Activated CD4-positive, CD25-positive, alpha-beta regulatory T cell treated with anti-CD3 and anti-CD28 coated beads, Interleukin-2, amount 50 U/mL, for 16 hours (primary cell): ENCODE measurements at places on chromosomes 13 and 19.
A peak's percentile ranks its signal among the peaks of the same experiment; 100 is the strongest.

- no peak for DNase-seq
Observed at GRCh38 chr19:4983346-4984105, 14.6 kb downstream of the KDM4B start.

- DNase-seq: no peak
Observed at GRCh38 chr13:95813139-95813538, 136.2 kb downstream of the DNAJC3 start.

- no peak for DNase-seq
Observed at GRCh38 chr13:41049480-41050440, 11.5 kb upstream of the WBP4 start.

DNA sequence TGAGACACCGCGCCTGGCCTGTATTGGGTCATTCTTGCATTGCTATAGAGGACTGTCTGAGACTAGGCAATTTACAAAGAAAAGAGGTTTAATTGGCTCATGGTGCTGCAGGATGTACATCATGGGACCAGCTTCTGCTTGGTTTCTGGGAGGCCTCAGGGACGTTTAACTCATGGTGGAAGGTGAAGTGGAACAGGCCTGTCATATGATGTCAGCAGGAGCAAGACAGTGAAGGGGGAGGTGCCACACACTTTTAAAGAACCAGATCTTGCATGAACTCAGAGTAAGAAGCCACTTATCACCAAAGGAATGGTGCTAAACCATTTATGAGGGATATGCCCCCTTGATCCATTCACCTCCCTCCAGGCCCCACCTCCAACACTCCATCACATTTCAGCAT lies 18.7 kb downstream of the CARD8 start:
- no peak for DNase-seq

- DNase-seq: no peak
Observed at GRCh38 chr19:12792853-12793289, 1.6 kb downstream of the JUNB start.

- no peak for DNase-seq
Observed at GRCh38 chr13:51562011-51562671, 22.1 kb upstream of the WDFY2 start.

DNA sequence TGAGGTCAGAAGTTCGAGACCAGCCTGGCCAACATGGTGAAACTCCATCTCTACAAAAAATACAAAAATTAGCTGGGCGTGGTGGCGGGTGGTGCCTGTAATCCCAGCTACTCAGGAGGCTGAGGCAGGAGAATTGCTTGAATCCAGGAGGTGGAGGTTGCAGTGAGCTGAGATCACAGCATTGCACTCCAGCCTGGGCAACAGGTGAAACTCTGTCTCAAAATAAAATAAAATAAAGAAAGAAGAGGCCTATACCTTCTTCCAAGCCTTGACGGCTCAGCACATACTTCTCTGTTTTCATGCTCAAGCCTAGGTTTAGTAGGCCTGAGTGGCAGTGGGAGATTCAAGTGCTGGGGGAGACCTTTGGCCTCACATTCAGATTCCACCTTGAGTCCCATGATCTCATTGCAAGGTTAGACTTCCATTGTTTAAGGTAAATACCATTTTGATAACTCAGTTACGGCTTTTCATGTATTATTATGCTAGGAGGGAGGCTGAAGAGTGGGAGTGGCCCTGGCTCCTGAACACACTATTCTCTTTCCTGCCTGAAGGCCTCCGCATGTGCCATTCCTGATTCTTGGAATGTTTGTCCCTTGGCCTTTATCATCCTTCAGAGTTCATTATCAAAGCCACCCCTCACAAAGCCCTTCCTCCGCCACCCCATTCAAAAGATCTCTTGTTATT lies 1.6 kb upstream of the SPINT2 start:
- no peak for DNase-seq

- DNase-seq: no peak
Observed at GRCh38 chr19:6608940-6609339, 18.0 kb upstream of the CD70 start.

DNA sequence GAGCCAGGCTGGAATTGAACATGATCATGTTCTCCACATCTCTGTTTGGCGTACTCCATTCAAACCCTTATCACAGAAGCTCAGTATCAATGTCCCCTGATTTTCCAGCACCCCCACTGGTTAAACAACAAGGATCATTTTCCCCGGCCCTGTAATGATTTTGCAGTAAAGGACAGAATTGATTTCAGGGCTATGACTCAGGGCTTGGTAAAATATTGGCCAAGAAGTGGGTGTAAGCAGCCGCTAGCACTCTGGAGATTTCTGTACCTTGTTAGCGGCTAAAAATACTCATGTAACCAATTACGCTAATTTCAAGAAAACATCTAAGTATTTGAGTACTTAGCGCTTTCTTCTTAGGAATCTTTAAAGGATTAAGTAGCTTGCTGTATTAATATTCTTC lies 69.5 kb upstream of the FNDC3A start:
- DNase-seq: no peak

DNA sequence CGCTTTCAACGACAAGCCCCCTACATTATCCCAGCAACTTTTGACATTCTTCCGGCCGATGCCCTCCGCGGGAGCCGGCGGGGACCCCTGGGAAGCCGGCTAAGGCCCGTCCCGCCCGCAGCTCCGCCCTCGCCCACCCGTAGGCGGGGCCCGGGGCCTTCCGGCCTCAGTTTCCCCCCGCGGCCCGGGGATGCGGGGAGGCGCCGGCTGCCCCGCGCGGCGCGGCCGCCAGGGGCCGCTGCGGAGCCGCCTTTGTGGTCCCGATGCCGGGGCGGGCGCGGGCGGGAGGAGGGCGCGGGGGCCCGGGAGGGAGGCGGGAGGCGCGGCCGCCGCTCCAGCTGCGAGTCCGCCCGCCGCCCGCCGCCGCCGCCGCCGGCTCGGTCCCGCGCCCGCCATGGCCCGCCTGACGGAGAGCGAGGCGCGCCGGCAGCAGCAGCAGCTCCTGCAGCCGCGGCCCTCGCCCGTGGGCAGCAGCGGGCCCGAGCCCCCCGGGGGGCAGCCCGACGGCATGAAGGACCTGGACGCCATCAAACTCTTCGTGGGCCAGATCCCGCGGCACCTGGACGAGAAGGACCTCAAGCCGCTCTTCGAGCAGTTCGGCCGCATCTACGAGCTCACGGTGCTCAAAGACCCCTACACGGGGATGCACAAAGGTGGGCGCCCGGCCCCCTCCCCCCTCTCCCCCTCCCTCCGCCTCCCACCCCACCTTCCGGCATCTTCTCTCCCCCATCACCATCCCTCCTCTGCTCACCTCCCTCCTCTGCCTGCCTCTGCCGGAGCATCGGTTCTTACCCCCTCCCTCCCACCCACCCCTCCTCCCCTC lies at the start of gene CELF5:
Gene CELF5 (plus strand): TSS at position 316 of the 823 bp plus-strand sequence. CDS start 79 bp downstream, at position 395.
- peak; percentile 25 for DNase-seq

- no peak for DNase-seq
Observed at GRCh38 chr19:47660435-47660832, 51.5 kb downstream of the BICRA start.

GRCh38 chr13:110950819-110951570 lies 36.1 kb upstream of the ANKRD10 start:
- no peak for DNase-seq

- no peak for DNase-seq
Observed at GRCh38 chr13:61592489-61592888, 176.8 kb upstream of the PCDH20 start.

DNA sequence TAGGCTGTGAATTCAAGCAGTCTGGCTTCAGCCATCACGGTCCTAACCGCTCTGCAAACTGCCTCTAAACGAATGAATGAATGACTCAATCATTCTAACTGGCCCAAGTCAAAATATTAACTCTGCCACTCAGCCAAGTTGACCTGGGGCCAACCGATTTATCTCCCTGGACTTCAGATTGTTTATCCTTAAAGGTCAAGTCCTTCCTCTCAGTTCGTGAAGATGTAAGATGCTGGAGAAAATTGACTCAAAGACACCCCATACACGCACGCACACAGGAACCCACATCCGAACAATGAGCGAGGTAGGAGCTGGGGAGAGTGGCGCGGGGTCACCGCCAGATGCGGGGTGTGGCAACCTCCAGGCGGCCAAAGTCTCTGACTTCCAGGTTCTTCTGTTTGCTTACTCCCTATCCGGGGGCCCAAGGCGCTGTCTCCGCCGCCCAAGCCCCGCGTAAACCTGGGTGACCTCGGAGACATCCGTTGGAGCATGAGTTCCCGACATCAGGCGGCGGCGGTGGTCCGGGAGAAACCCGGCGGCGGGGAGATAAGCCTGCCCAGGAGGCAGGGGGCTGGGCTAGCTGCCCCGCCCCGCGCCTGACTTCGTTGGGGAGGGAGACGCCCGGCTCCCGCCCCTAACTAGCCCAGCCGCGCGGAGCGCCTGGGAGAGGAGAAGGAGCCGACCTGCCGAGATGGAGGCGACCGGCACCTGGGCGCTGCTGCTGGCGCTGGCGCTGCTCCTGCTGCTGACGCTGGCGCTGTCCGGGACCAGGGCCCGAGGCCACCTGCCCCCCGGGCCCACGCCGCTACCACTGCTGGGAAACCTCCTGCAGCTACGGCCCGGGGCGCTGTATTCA lies at the start of gene CYP2S1:
Gene CYP2S1 (plus strand): TSS at position 646 of the 856 bp plus-strand sequence. CDS start 46 bp downstream, at position 692.
- DNase-seq: no peak

GRCh38 chr19:48991873-48992580 lies 1.1 kb downstream of the GYS1 start:
- DNase-seq: no peak

DNA sequence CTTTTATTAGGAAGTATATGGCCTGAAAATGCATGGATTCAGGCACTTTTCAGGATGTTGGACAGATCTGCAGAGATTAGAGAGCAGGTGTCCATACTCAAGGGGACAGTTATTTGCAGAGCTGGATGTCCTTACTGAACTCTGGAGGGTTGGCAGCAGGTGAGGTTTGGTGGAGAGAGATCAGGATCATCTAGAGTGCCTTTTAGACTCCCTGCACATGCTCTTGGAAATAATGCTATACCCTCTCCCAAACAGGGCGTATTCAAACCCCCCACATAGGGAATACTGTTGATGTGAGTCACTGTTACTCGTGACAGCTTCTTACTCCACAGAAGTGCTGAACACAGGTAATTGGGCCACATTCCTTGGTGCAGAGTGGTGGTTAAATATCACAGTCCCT lies 725.7 kb upstream of the SGCG start:
- DNase-seq: no peak

DNA sequence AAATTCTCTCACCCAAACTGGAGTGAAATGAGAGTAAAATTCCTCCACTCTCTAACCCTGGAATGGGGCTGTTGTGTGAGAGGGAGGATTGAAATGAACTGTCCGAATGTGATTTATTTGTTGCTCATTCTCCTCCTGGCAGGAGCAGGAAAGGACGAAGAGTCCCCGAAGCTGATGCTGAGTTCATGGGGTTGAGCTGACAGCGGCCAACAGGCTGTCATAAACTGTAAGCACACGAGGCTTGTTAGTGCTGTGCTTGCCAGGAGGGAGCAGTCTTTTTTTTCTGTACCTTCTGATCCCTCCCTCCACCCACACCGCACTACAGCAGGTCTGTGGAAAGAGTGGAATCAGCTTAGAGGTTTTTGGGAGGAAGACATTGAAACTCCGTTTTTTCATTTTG lies 33.1 kb upstream of the ZNF331 start:
- DNase-seq: no peak

- DNase-seq: no peak
Observed at GRCh38 chr13:20258208-20258962, 26.3 kb upstream of the GJB6 start.

DNA sequence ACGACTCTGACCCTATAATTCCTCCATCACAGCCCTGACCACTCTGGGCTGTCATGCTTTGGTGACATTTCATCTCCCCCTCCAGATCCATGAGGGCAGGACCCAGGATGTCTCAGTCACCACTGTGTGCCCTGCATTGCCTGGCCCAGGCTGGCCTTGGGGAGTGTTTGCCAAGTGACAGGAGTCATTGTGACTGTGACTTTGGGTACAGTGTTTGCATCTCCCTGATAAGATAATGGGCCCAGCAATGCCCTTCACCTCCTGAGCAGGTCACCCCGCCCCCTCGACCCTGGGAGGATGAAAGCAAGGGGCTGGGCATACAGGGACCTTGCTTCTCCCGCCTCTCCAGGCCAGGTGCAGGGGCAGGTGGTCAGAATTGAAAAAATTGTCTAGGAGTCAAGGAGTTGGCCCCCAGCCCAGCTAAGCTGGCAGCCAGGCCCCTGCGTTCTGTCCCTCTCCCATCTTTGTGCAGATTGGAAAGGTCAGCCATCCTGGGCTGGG lies 5.9 kb upstream of the ATP4A start:
- DNase-seq: no peak

DNA sequence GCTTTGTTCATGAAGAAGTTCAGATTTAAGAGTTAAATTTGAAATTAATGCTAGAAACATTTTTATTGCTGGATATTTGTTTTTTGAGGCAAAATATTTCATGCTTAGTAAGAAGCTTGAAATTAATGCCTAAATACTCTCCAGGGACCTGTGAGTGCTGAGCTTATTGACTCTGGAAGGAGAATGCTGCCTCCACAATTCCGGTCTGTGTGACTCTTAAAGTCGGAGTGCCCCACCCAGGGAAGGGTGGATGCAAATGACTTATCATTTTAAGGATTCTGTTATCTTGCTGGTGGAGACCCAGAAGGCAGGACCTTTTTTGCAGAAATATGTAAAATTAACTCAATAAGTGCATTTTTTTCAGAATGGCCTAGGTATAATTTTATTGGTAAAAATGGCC lies 143.8 kb upstream of the RXFP2 start:
- DNase-seq: no peak

DNA sequence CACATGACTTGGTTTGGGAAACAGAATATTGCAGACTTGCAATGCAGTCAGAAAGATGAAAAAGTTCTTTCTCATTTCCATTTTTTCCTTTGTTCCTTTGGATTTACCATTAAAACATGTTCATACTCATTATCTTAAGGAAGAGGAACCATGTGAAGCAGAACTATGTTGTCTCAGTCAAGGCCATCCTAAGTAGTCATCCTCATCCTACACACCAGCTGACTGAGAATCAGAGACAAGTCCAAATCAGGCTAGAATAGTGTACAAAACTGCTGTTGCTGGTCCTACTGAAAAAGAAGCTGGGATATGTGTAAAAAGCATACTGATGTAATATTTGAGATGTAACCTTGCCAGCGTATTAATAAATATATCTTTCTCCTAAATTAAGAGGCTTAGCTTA lies 433.4 kb downstream of the SLITRK5 start:
- no peak for DNase-seq

- DNase-seq: no peak
Observed at GRCh38 chr19:37914908-37915307, 7.9 kb downstream of the SIPA1L3 start.

DNA sequence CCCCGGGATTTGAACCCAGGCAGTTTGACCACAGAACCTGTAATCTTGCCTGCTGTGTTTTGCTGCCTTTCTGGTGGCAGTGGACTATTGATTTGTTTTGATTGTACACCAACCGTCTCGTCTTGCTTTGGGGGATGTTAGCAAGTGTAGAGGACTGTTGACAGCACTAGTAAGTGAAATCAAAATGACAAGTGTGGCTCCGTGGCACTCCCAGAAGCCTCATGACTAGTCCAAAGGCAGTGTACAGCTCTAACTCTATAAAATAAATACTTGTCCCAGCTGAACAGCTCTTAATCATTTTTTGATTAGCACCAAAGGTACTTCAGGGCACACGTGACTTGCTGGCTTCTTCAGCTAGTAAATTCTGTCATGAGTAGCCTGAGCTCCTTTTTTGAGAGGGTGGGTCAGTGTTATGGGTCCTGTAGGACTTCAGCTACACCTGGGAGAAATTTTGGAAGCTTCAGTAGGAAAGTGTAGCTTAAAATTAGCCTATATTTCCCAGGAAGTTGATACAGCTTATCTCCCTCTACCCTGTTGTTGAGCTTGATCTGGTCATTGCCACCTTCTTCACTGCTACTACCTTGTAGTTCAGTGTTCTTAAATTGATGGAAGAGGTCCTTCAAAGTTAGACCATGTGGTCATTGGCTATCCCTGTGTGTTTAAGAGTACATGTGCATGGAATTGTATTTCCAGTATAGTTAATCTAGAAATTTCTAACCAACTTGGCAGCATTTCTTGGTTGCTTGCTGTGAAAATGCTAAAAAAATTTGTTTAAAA lies 15.1 kb downstream of the TM9SF2 start:
- DNase-seq: no peak
